ENCODE measurements at places on chromosomes 5 and 9.

DNA sequence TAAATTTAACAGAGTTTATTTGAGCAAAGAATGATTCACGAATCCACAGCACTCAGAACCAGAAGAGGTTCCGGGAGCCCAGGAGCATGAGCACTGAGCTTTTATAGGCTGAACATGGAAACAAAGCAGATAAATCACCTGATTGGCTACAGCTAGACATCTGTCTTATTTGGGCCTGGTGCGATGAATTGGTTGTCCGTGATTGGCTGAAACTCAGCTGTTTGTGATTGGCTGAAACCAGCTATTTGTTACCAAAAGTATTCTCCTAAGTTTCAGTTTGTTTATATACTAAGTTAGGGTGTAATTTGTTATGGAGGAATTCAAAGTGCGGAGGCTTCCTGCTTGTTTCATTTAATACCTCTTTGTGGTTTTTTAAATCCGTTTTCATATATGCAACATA lies 15.8 kb upstream of the LCP2 start:
- no peak for DNase-seq

DNA sequence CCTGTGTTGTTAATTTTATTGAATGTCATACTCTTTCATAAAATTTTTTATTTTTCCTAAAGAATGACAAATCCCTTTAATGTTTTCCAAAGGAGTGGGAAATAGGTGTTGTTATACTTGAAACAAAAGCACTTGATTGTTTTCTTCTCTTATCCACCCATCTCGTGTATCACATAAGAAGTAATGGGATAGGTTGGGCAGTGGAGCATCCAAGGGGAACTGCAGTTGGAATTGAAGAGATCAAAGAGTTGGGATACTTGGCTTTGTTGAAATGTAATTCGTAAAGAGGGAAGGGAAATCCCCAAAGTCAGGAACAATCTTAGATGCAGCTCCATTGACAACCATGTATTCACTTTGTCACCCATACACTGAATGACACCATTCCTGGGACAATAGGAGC lies 148.0 kb downstream of the PCSK5 start:
- DNase-seq = no peak

- DNase-seq = no peak
These were observed 1643.0 kb upstream of the CDH6 start for GRCh38 chr5:29550523-29550922.

GRCh38 chr5:154476354-154477205 lies 1.4 kb downstream of the HAND1 start:
- DNase-seq = no peak

GRCh38 chr5:78734094-78734845 lies 85.7 kb upstream of the LHFPL2 start:
- no peak for DNase-seq

- DNase-seq = no peak
These were observed 165.1 kb downstream of the CACNA1B start for GRCh38 chr9:138042640-138043039.

GRCh38 chr5:36552651-36553393 lies 53.6 kb upstream of the SLC1A3 start:
- no peak for DNase-seq

- no peak for DNase-seq
These were observed 590 bp downstream of the RASGRF2 start for GRCh38 chr5:80960531-80961375.

DNA sequence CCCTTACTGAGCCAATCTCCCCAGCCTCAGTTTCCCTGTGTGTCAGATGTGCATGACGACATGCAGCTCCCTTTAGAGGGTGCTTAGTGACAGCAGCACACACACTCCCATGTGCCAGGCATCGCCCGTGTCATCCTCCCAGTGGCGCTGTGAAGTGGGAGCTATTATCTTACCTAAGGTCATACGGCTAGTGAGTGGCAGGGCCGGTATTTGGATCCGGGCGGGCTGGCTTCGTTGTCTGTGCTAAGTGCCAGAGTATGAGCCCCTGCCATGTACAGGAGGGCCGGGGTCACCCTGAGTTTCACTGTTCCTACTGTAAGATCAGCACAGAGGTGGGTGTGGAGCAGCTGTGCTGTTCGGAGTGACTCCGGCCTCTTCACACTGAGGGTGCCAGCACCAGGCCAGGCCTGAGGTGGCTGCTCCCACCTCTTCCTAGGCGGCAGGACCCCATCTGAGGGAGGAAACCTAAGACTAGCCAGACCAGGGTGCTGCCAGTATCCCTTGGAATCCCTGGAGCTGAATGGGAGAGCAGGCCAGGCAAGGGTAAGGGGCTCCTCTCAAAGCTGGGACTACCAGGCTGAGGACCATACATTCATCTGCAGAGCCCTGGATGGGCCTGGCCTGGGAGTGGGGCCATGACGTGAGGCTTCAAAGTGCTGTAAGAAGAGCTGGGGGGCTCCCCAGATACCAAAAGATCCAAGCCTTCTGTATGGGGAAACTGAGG lies 22.5 kb downstream of the AQP7 start:
- DNase-seq = no peak

GRCh38 chr5:87311405-87312279 lies 44.0 kb downstream of the RASA1 start:
- no peak for DNase-seq

GRCh38 chr5:86542532-86542931 lies 75.2 kb upstream of the COX7C start:
- DNase-seq = no peak

- no peak for DNase-seq
These were observed 254.2 kb downstream of the SYK start for GRCh38 chr9:91055845-91056244.

GRCh38 chr9:18362901-18363685 lies 110.9 kb upstream of the ADAMTSL1 start:
- DNase-seq = no peak

All from NCI-H345 (cell line).